ENCODE measurements at places on chromosomes 1 and 21.

DNA sequence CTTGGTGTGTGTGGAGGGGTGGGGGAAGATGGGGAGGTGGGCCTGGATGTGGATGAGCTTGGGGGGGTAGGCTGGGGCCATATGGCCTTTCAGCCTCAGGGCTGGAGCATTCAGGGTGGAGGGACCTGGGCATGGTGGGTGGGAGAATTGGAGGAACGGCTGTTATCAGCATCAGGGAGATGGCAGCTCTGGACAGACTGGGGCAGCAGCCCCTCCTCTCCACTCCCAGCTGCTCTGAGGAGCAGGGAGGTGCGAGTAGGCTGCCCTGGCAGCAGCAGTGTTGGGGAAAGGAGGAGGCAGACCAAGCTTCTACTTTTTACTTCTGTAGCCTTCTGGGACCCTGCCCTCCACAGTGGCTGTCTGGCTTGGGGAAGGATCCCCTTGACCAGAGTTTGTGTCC, 10.2 kb downstream of the PPFIA4 start:
- no peak for DNase-seq

DNA sequence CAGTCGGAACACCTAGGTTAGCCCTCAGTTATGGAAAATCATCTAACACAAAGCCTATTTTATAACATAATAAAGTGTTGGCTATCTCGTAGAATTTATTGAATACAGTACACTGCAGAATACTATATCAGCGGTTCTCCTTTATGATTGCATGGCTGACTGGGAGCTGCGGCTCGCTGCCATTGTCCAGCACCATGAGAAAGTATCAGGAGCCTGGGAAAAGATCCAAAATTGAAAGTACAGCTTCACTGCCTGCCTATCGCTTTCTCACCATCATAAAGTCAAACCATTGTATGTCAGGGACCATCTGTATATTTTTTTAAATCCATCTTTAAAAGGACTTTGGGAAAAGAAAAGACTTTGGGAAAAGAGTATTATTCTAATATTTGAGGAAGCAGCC, 111.9 kb upstream of the RAVER2 start:
- no peak for DNase-seq

DNA sequence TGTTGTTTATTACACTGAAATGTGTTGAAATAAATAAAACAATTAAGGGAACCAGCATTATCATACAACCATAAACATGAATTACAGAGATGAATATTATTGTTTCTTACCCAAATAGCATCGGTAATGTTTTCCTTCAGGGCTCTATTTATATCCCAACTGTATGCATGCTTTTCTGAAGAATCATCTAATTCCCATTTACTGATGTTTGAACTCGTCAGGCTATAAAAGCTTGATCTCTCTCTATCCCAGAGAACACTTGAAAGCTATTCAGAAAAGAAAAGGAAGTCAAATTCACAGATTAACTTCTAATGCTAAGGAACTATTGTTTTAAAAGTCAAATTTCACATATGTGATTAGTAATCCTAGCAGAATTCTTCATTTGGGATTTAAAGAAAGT, 12.4 kb downstream of the NUP133 start:
- no peak for DNase-seq

DNA sequence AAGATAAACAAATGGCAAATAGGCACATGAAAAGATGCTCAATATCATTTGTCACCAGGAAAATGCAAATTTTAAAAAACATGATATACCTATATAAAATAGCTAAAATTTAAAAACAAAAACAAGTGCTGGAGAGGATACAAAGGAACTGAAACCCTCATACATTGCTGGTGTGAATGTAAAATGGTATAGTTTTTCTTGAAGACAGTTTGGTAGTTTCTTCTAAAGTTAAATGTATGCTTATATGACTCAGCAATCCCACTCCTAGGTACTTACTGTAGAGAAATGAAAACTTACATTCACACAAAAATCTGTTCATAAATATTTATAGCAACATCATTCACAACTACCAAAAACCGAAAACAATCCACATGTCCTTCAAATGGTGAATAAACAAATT, 11.2 kb downstream of the TAF12 start:
- no peak for DNase-seq

- DNase-seq = peak; percentile 7
Measured at GRCh38 chr1:50268049-50268448, 155.2 kb downstream of the DMRTA2 start.

DNA sequence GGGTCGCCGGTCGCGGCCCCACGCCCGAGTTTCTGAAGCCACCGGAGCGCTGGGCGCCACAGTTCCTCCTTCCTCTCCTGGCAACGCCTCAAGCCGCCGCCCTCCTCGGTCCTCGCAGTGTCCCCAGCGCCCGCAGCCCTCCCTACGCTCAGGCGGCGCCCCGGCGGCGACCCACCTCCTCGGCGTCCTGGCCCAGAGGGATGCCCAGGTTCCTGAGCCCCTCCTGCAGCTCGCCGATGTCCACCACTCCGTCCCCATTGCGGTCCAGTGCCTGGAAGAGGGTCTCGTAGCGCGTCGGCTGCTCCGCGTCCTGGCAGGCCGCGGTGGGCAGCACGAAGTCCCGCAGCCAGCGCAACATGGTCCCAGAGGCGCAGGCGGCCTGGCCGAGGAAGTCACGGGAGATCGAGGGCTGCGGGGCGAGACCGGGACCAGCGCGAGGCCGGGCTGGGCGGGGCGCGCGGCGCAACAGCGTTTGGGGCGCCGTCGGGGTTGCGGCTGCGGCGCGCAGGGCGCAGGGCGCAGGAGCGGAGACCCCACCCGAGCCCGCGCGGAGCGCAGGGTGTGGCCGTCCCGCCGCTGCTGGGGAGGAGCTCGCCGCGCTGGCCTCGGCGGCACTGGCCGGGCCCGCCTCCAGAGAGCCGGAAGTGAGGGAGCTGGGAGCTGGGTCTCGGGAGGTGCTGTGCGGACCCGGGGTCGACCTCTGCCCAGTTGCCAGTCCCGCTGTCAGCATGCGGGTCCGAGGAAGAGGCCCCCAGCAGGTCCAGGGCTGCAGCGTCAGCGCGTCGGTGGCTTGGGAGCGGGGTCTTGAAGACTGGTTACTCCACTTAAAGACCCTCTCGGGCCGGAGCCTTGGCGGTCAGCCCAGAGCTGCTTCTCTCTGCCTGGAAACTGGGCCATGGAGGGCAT, at the start of gene SLC25A24:
SLC25A24 (minus strand) TSS at position 563 of the 906 bp plus-strand sequence; CDS start at position 358, 205 bp downstream.
- peak; percentile 92 for DNase-seq

DNA sequence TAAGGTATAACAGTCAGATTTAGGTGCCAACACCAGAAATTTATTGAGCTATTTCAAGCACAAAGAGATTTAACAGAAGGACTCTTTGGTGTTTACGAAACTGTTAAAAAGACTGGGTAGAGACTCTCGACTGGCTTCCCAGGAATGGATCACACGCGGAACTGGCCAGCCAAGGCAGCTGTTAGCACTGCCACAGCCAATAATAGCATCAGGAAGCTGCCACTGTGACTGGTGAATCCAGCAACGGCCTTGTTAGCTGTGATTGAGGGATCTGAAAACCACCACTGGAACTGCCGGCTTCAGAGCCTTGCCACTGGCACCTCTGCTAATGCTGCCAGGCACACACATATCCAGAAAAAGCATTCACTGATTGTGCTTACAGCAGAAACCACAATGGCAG, 10.6 kb upstream of the SIM2 start:
- DNase-seq = no peak

DNA sequence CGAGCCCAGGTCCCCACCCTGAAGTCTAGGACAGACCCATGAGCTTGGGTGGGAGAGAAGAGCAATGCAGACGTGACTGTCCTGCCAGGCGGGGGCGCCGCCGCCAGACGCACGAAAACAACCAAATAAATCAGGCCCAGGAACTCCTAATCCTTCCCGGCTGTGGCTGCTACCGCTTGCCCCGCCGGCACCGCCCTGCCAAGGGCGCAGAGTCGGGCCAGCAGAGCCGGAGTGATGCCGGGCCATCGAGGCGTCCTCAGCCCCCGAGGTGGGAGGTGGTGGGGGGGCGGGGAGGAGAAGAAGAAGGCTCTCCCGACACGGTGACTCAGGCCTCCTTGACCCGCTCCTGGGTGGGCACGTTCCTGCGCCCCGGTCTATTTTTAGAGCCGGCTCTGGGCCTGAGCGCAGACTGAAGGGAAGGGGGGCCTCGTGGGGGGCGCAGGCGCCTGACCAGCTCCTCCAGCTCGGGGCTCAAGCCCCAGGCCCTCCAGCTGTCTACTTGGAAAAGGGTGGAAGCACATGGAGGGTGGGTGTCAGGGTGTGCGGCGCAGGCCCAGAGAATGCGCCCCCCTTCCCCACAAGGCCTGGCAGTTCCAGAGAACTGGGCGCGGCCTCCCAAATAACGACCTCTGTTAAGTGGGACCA, 10.7 kb upstream of the COL16A1 start:
- peak; percentile 24 for DNase-seq

GRCh38 chr1:156152628-156153027, 757 bp upstream of the SEMA4A start:
- no peak for DNase-seq

GRCh38 chr1:85936470-85936869, 220.1 kb downstream of the COL24A1 start:
- no peak for DNase-seq
